ENCODE measurements at places on chromosomes 7 and 10.

DNA sequence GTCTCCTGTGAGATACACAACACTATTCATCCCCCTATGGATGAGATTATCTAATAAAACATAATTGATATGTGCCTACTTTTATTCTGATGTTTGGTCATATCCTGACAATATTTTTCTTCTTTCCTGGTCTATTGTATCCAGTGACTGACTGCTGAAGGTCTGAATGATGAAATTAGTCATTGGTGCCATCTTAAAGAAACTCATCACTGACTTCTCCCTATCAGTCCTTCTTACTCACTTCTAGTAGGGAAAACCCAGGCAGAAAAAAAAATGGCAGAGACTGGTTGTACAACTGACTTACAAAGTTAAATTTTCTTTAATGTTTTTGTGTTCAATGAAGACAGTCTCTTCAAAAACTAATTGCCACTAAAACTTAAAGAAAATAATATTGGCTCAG is 377.4 kb downstream of the HTR7 start:
- DNase-seq: no peak

GRCh38 chr10:132962623-132963429 is 20.5 kb upstream of the CFAP46 start:
- DNase-seq: no peak

GRCh38 chr10:115963848-115964247 is 309.2 kb downstream of the GFRA1 start:
- DNase-seq: no peak

GRCh38 chr7:116164552-116165306 is 45.6 kb upstream of the TES start:
- no peak for DNase-seq

- no peak for DNase-seq
Measured at GRCh38 chr10:129929343-129930292, 34.5 kb downstream of the EBF3 start.

All from CD4-positive, alpha-beta T cell treated with Interleukin-21 for 1 hour (primary cell).